ENCODE measurements at places on chromosomes 13 and 19. TPM values are rescaled to one million over a fixed set of nuclear protein-coding genes. Genes with fewer than 3 reads are reported as not detected.

- peaks cover 6% of the 10 kb centered on the region for H3K4me1 ChIP-seq
- no peak for DNase-seq
Observed at GRCh38 chr19:2964874-2965273, 12.5 kb upstream of the TLE6 start.

- H3K27ac ChIP-seq, result no peak overlapping the region
- H3K4me3 ChIP-seq, result no peak overlapping the region
- no peaks in the 10 kb centered on the region for H3K36me3 ChIP-seq
- H3K4me1 ChIP-seq, result no peaks in the 10 kb centered on the region
Observed at GRCh38 chr13:22837980-22838647, 342.7 kb upstream of the SGCG start.

The PRKCSH gene
- 414 TPM for total RNA-seq

DNA sequence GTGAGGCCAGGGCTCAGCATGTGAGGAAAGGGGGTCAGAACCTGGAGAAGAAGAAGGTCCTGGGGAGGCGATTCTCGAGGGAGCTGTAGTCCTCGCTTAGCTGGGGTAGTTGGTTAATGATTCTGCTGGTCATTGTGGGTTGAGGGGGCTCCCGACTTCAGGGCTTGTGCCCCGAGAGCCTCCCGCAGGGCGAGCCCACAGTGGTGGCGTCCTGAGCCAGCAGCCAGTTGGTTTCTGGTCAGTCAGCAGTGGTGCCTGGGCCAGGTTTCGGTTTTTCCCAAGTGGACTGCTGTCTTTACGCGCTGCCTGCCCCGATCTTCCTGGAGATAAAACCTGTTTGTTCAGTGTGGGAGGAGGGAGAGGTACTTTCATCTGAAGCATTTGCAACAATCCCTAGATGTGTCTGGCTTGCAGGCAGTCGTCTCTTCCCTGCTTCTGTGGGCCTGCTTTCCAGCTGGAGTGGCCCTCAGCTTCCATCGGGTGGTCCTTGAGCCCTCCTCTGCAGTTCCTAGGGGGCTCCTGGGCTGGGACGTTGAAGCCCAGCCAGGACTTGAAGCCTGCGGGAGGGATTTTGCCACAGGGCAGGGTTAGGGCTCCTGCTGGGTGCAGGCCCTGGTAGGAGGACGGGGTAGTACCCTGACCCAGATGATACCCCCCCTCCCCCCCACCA is 3.2 kb downstream of the PTBP1 start:
- H3K4me1 ChIP-seq, result peaks cover 35% of the 10 kb centered on the region
- no peak for DNase-seq
- peaks cover 15% of the 10 kb centered on the region for H3K27me3 ChIP-seq
- H3K27ac ChIP-seq, result peak overlapping the region; percentile 88

DNA sequence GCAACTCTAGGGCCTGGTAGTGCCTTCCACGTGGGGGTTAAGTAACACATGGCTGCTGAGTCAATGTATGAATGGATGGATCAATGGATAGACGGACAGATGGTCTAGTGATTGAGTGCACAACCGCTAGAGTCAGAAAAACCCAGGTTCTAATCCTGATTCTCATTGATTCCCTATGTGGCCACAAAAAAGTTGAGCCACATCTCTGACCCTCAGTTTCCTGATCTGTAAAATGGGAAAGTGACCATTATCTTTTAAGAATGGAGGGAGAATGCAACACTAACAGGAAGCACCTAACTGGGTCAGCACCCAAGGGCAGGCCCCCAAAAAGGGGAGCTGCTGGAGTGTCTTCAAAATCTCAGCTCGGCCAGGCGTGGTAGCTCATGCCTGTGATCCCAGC is 2.6 kb downstream of the SMIM7 start:
- no peak overlapping the region for H3K27ac ChIP-seq
- H3K36me3 ChIP-seq, result peaks cover 33% of the 10 kb centered on the region
- no peak for DNase-seq
- H3K4me3 ChIP-seq, result no peak overlapping the region
- peaks cover 12% of the 10 kb centered on the region for H3K4me1 ChIP-seq

DNA sequence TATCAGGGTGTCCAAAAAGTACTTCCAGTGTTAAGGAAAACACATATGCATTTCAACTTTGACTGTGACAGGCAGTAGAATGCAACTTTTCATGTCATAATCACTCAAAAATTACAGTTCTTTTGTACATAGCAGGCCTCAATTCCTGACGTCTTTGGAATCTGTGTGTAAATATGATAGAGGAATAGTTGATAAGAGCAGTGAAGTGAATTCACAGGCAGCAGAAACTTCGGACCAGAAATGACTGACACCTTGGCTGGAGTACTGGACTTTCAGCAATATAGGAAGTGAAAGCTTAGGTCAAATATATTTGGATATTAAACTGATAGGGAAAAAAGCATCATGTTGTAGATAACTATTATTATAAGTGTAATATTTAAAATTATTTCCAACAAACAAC is 1741.2 kb upstream of the PCDH20 start:
- no peaks in the 10 kb centered on the region for H3K27me3 ChIP-seq
- H3K4me3 ChIP-seq, result no peak overlapping the region
- H3K36me3 ChIP-seq, result no peaks in the 10 kb centered on the region

The ZNF93 gene
- total RNA-seq, result 3.6 TPM

The WDR87 gene
- not detected for total RNA-seq

DNA sequence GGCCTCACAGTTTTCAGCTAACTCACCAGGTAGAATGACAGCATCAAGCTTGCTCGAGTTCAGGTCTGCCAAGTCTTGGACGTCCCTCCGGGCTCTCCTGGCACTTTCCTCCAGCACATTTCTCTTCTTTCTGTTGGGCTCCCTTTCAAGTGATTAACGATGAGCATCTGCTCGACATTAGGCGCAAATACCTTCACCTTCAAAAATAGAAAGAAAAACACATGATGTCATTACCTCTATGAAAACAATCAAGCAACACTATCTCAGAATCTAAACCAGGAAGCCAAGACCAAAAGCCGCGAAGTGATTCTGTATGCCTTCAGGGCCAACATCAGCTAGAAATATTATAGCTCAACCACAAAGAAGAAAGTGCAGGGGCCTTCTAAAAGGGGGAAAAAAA is 15.4 kb upstream of the CLN5 start:
- H3K36me3 ChIP-seq, result no peaks in the 10 kb centered on the region
- H3K27ac ChIP-seq, result no peak overlapping the region
- peak; percentile 30 for DNase-seq
- peaks cover 19% of the 10 kb centered on the region for H3K27me3 ChIP-seq
- peaks cover 9% of the 10 kb centered on the region for H3K4me1 ChIP-seq

DNA sequence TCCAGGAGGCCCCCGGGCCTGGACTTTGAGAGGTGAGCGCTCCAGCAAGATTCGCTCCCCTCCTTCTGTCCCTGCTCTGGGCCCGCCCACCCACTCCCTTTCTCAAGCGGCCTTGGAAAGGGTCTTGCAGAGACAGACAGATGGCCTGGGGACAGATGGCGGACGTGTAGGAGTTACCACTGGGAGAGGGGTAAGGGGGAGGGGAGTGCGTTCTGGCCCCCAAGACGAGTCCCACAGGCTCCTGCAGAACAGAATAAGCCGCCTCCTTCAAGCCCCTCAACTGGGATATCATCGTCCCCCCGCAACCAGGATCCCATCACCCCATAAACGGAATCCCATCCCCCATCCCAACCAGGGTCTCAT is 3.6 kb upstream of the TNFAIP8L1 start:
- peak overlapping the region; percentile 63 for H3K4me3 ChIP-seq
- DNase-seq, result no peak
- H3K36me3 ChIP-seq, result no peaks in the 10 kb centered on the region
- peak overlapping the region; percentile 60 for H3K27ac ChIP-seq
- no peaks in the 10 kb centered on the region for H3K27me3 ChIP-seq

GRCh38 chr13:94080527-94080926 is 399.0 kb downstream of the DCT start:
- no peak overlapping the region for H3K4me3 ChIP-seq
- H3K4me1 ChIP-seq, result peaks cover 9% of the 10 kb centered on the region
- no peaks in the 10 kb centered on the region for H3K36me3 ChIP-seq
- no peak for DNase-seq
- no peaks in the 10 kb centered on the region for H3K27me3 ChIP-seq
- H3K27ac ChIP-seq, result no peak overlapping the region

The SERP2 gene
- total RNA-seq, result 2.0 TPM

The ZNF568 gene
- 6.8 TPM for total RNA-seq

GRCh38 chr19:10852098-10852800 is 4.0 kb downstream of the C19orf38 start:
- H3K27ac ChIP-seq, result peak overlapping the region; percentile 18
- peaks cover 4% of the 10 kb centered on the region for H3K27me3 ChIP-seq
- peak; percentile 67 for DNase-seq
- H3K4me1 ChIP-seq, result peaks cover 5% of the 10 kb centered on the region

GRCh38 chr13:98390086-98390715 is 186.7 kb downstream of the STK24 start:
- peak; percentile 3 for DNase-seq
- no peak overlapping the region for H3K4me3 ChIP-seq
- peaks cover 7% of the 10 kb centered on the region for H3K27me3 ChIP-seq
- H3K4me1 ChIP-seq, result peaks cover 2% of the 10 kb centered on the region
- H3K36me3 ChIP-seq, result peaks cover 32% of the 10 kb centered on the region
- H3K27ac ChIP-seq, result no peak overlapping the region

The ATP1A3 gene
- total RNA-seq, result not detected

The WDR88 gene
- not detected for total RNA-seq

DNA sequence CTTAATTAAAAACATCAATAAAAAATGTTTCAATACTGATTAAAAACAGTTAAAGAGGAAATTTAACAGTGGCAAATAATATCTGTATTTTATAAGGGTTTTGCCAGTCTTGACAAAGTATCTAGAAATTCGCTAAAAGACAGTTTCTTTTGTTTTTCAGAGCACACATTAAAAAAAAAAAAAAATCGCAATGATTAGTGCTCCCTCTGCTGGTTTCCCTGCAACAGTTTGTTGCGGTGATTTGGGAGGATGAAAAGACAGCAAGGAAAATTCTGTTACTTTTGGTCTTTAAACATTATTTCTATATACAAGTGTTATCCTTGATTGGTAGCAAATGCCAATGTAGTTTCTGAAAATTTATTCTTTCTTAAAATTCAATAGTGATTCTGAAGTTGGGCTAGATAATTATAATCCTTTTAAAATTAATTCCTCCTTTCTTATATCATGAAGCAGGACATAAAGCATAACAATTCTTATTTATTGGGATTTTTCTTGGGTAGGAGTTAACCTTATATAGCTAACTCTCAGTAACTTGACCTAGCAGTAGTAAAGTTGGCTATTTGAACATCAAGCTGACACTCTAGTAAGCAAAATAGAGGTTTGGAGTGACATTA is 23.1 kb upstream of the SPRY2 start:
- no peak overlapping the region for H3K4me3 ChIP-seq
- DNase-seq, result no peak
- H3K36me3 ChIP-seq, result no peaks in the 10 kb centered on the region

DNA sequence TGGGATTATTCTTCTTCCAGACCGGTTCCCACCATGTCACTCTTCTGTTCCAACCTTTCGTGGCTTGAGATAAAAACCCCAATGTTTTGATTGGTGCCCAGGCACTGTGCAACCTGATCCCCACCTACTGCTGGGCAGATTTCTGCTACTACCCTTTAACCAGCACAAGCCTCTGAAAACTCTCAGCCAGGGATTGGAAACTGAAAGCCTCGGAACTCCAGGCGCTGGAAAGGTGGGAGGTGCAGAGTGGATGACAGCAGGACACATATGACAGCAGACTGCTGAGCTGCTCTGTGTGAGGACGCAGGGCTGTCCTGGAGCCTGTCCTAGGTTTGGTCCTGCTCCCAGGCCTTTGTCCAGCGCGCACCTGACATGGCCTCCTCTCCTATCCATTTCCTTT is 68.5 kb upstream of the GTF3A start:
- no peak for DNase-seq
- peaks cover 43% of the 10 kb centered on the region for H3K4me1 ChIP-seq
- H3K4me3 ChIP-seq, result peak overlapping the region; percentile 14
- peaks cover 11% of the 10 kb centered on the region for H3K27me3 ChIP-seq
- no peak overlapping the region for H3K27ac ChIP-seq
- H3K36me3 ChIP-seq, result no peaks in the 10 kb centered on the region

GRCh38 chr13:79908381-79908780 is 427.4 kb downstream of the NDFIP2 start:
- no peaks in the 10 kb centered on the region for H3K36me3 ChIP-seq
- H3K4me1 ChIP-seq, result peaks cover 31% of the 10 kb centered on the region
- no peak overlapping the region for H3K4me3 ChIP-seq
- no peak for DNase-seq
- H3K27me3 ChIP-seq, result no peaks in the 10 kb centered on the region

GRCh38 chr19:42273407-42274064 is 4.5 kb downstream of the CIC start:
- no peak overlapping the region for H3K4me3 ChIP-seq
- no peak for DNase-seq
- H3K36me3 ChIP-seq, result peaks cover 23% of the 10 kb centered on the region
- peaks cover 60% of the 10 kb centered on the region for H3K4me1 ChIP-seq

DNA sequence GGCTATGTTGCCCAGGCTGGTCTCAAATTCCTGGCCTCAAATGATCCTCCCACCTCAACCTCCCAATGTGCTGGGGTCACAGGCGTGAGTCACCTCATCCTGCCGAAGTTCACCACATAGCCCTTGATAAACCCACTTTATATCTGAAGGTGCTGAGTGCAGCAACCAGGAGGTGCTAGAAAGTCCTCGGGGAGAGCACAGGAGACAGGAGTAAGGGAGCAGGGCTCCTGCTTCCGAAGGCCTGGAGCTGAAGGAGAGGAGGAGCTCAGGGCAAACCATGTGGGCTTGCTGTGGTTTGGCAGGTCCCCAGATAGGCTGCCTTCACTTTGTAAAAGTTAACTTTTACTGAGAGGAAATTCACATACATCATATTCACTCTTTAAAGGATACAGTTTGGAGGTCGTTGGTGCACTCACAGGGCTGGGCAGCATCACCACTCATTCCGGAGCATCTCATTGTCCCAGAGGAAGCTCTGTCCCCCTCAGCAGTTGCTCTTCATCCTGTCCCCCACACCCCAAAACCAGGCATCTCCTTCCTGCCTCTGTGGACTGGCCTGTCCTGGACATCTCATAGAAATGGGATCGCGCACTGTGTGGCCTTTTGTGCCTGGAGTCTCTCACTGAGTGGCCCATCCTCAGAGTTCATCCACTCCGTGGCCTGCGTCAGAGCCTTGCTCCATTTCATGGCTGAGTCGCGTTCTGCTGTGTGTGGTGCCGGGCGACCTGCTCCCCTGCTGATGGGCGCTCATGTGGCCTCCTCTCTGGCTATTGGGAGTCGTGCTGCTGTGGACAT is 49.5 kb downstream of the KDM4B start:
- H3K4me3 ChIP-seq, result no peak overlapping the region
- peak overlapping the region; percentile 54 for H3K27ac ChIP-seq
- peak; percentile 37 for DNase-seq
- H3K36me3 ChIP-seq, result no peaks in the 10 kb centered on the region

- peak overlapping the region; percentile 59 for H3K27ac ChIP-seq
- H3K27me3 ChIP-seq, result peaks cover 5% of the 10 kb centered on the region
- H3K4me1 ChIP-seq, result peaks cover 14% of the 10 kb centered on the region
- DNase-seq, result peak; percentile 80
- peak overlapping the region; percentile 54 for H3K4me3 ChIP-seq
Observed at GRCh38 chr19:2385053-2385721, 25.1 kb downstream of the TMPRSS9 start.

- no peak overlapping the region for H3K27ac ChIP-seq
- peaks cover 3% of the 10 kb centered on the region for H3K27me3 ChIP-seq
- H3K4me1 ChIP-seq, result peaks cover 29% of the 10 kb centered on the region
- H3K36me3 ChIP-seq, result no peaks in the 10 kb centered on the region
- no peak for DNase-seq
Observed at GRCh38 chr13:97004886-97005285, 10.6 kb upstream of the OXGR1 start.

GRCh38 chr13:40283666-40284065 is 382.8 kb downstream of the FOXO1 start:
- H3K4me3 ChIP-seq, result no peak overlapping the region
- H3K4me1 ChIP-seq, result no peaks in the 10 kb centered on the region
- no peaks in the 10 kb centered on the region for H3K27me3 ChIP-seq
- no peak for DNase-seq
- H3K27ac ChIP-seq, result no peak overlapping the region
